ENCODE measurements at places on chromosomes 1 and 21. TPM values are rescaled to one million over a fixed set of nuclear protein-coding genes. Genes with fewer than 3 reads are reported as not detected.

GRCh38 chr1:113243529-113243928, 146.8 kb upstream of the MAGI3 start:
- no peak for DNase-seq

- DNase-seq, result no peak
These were observed 407.9 kb downstream of the ZP4 start for GRCh38 chr1:237482777-237483176.

DNA sequence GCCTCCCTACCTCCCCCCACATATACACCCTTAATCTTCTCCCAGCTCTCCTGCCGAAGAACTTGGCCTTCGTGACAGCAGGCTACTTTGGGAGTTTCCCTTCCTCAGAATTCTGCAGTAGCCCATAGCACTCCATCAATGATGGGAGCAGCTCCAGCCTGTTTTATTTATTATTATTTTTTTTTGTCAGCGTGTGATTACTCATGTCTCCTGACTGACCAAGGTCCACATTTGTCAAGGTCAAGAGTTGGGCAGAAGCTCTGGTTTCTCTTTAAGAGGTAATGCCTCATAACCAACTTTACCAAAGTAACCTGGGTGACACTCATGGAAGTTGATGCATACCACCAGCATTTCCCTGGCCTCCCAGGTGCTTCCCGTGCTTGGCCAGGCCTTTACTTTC, 125.4 kb downstream of the ZZZ3 start:
- DNase-seq, result no peak

Gene FCAMR
- polyA plus RNA-seq, result 10.5 TPM
